ENCODE measurements at places on chromosomes 3 and 15.

- no peak for DNase-seq
These were observed 569.8 kb upstream of the IL12A start for GRCh38 chr3:159418571-159419526.

DNA sequence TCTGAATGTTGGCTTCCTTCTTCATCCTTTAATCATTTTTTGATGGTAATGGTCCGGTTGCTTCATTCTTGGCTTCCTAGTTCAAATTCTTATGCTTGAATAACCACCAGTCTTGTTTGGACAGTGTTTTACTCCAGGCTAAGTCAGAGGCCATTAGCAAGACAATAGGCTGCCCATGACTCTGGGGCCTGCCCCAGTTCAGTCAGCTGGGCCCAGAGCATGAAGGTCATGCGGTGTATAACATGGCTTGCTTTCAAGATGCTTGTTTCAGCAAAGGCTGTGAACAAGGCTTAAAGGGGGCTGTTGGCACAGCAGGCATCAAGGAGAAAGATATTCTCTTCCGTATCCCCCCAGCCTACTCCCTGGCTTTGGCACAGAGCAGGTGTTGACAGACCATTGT is 13.7 kb downstream of the TM4SF18 start:
- no peak for DNase-seq

DNA sequence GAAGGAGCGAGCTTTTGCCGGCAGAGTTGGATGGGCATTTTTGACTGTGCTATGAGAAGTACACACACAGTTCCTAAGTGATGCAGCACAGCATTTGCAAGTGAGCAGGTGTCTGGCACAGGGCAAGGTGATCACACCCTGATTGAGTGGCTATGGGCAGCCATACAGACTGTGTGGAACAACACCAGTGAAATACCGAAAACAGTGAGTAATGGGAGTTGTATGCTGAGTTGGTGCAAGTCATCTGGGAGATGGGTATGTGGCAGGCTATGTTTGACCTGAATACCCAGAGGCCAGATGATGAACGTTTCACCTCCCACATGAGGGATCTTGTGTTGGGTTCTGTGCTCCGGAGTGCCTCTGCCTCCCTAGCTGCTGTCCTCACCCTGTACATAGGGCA is 53.5 kb upstream of the TIPARP start:
- DNase-seq, result no peak

- DNase-seq, result no peak
These were observed 69.1 kb downstream of the KBTBD8 start for GRCh38 chr3:67067251-67067650.

DNA sequence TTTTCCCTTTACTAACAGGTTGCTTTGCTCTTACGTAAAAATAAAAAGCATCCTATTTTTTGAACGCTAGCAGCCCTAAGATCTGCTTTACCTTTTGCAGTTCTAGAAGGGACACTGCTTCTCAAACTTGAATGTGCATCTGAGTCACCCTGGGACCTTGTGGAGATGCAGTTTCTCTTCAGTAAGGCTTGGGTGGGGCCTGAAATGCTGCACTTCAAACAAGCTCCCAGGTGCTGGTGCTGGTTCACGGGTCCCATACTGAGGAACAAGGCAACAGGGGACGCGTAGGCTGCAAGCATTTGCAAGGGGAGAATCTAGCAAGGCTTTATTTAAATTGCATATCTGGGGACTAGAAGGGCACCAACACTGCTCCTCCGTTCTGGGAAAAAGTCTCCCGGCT is 30.0 kb downstream of the MB21D2 start:
- no peak for DNase-seq

DNA sequence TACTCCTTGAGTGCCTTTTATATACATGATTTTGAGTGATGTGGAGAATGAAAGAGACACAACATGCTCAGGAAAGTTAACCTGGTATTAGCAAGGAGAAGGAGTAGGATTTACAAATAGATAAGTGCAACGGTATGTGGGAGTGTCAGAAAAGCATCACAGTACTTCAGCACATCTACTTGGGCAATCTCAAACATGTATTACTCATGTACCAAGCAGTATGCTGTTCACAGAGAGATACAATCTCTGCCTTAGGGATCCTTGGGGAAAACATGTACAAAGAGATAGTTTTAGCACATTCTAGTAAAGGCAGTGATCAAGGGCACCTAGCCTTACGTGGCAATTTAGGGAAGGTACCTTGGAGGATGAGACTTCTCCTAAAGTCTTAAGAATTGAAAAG is 146.5 kb downstream of the FILIP1L start:
- DNase-seq, result no peak

DNA sequence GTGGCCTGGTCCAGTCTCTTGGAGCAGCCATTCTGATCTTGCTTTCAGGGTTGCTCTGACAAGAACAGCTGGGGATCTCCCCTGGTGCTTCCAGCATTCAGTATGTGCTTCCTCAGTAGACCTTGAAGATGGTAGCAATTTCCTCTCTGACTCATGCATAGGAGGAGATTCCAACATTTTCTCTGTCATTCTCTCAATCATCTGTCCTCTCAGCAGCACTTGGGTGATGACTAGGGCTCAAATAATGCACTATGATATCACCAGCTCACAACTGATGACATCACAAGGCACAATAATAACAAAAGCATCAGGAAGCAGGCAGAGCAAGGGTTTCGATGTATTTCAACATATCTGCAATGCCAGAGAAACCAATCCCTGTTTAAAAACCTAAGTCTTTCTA is 52.7 kb downstream of the NFKBIZ start:
- DNase-seq, result no peak

DNA sequence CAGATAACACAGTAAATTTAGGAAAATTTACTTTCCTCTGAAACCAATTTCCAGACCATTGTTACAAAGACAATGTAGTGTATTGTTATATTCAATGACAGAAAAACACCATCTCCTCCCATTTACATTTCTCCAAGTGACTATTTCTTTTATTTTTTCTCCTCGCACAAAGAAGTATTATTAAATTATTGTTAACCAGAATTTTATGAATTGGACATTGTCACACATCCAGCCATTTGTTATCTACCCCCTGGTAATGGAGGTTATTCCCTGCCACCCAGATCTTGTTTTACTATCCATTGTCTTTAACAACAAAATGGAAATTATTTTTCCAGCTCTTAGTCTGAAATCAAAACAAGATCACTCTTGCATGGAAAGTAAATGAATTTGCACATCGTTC is 511.3 kb downstream of the FGF12 start:
- DNase-seq, result no peak

GRCh38 chr3:169456900-169457299 is 206.6 kb downstream of the MECOM start:
- DNase-seq, result no peak

DNA sequence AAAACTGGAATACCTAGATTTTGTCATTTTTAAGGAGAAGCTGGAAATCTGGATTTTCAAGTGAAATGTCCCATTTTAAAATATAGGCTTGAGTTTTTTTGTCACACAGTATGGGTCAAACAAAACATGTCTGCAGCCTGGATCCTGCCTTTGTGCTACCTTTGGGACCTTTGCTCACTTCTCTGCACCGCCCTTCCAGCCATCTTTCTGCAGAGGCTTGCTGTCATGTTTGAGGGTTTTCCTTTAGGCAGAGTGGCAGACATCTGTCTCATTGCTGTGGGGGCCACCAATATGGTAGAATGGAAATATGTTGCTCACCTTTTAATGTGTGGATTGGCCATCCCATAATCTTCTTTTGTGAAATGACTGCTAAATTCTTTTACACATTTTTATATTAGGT is 136.3 kb downstream of the EEFSEC start:
- no peak for DNase-seq

- no peak for DNase-seq
These were observed 31.5 kb downstream of the NGLY1 start for GRCh38 chr3:25751725-25752124.

DNA sequence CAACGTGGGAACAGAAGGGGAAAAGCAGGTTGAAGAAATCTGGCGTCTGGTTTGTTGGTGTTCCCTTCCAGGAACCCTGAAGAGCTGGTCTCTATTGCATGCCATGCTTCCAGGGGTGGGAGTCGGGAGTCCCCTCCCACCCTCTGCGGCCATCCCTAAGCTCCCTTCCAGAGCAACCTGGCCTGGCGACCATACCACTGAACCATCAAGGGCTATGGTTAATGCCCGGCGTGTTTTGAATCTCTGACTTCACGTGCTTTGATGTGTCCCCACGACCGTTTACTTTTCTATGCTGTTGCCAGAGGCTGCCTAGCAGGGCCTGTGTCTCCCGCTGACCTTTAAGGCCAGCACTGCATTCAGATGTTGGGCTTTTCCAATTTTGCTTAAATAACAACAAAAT is 696 bp upstream of the SNRK start:
- no peak for DNase-seq

- no peak for DNase-seq
These were observed 3.1 kb downstream of the CX3CR1 start for GRCh38 chr3:39276746-39277145.

GRCh38 chr15:65766422-65767263 is 25.4 kb downstream of the DENND4A start:
- no peak for DNase-seq

- DNase-seq, result no peak
These were observed 164.6 kb upstream of the HES1 start for GRCh38 chr3:193971261-193971751.

- no peak for DNase-seq
These were observed 12.8 kb downstream of the SH3BP5 start for GRCh38 chr3:15319575-15319974.

- DNase-seq, result no peak
These were observed 170.3 kb upstream of the CGNL1 start for GRCh38 chr15:57205996-57206395.

- no peak for DNase-seq
These were observed 37.2 kb upstream of the ANPEP start for GRCh38 chr15:89851673-89852341.

DNA sequence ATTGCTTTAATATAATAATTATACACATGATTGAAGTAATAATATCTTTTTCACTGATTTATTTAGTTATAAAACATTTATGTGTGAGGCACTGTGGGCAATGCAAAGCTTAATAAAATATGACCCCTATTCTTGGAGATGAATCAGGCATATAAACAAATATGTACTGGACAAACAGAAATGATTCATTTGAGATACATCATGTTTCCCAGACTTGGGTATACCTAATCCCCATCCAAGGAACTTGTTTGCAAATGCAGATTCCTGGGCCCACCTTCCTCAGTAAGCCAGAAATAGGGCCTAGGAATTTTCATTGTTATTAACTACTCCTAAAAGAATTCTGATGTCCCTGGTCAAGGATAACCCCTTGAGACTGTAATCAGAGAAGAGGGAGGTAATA is 184.2 kb downstream of the CHL1 start:
- no peak for DNase-seq

DNA sequence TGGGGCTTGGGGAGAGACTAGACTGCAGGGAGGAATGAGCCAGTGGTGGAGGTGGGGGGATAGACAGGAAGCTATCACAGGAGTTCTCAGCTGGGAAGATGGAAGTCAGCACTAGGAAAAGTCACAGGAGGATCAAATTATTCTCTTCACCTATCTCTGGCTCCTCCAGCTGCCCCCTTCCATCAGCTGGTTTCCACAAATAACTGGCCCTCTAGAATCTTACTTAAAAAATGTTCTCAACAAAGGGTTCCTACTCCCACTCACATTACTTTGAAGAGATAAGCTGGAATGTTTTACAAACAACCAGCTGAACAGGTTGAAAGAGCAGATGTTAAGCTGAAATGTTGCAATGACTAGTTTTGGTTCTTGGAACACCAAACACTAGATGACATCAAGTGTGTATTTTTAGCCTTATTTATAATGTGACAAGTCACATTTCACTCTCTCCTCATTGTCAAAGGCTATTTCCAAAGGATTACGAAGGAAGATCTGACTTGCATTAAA is 102.7 kb upstream of the AADACL2 start:
- DNase-seq, result no peak

- DNase-seq, result no peak
These were observed 46.2 kb upstream of the SEC22A start for GRCh38 chr3:123155471-123156011.

GRCh38 chr3:132399054-132399929 is 18.0 kb upstream of the DNAJC13 start:
- no peak for DNase-seq

Data from T-helper 1 cell (primary cell).